ENCODE measurements at places on chromosomes 4 and X.

DNA sequence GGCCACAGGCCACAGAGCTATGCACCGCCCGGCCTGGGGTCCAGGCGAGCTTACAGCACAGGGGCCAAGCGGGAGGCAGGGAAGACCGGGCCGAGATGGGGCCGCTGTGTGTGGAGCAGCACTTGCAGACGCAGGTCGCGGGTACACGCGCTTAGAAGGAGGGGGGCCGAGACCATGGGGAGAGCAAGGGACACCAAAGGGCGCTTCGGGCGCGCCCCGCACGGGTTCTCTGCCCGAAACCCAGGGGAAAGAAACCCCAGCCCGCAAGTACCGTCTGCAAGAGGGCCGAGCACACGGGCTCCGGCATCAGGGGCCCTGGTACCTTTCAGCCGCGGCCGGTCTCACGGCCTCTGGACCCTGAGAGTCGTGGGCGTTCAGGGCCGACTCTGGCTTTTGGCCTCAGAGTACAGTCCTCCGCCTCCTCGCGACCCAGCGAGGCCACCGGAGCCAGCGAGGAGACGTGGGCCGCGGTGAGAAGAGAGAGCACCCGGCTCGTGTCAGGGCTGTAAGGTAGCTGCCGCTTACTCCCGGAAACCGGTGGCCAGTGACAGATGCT lies 342 bp downstream of the EOLA2 start:
- DNase-seq = peak; percentile 51

DNA sequence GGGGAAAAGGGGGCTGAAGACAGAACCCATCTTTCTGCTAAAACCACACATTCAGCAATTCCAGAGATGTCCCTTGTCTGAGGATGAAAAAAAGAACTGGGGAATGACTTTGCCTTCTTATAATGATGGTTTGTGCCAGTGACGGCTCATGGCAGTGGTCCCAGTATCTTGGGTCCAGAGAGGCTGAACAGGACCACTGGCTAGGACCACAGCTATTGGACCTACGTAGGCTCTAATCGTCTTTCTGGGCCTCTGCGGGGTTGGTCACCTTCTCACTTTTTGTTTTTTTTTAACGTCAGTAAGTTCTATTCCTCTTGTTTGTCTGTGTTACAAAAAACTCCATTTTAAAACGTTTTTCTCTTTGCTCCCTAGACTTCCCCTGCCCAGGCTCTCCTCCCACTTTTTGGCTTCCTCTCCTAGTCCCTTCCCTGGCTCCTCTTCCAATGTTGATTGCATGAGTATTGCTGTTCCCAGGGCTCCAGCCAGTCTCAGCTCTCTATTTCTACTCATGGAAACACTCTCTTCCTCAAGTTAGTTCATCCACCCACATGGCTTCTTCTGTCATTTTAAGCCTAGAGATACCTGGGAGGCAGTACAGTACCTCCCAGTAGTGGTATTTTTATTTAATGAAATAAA lies 52.6 kb upstream of the STX18 start:
- DNase-seq = no peak

GRCh38 chr4:105014234-105014633 lies 132.4 kb upstream of the TET2 start:
- DNase-seq = no peak

GRCh38 chr4:101019313-101019712 lies 328.0 kb downstream of the PPP3CA start:
- no peak for DNase-seq

GRCh38 chr4:136927172-136927571 lies 605.1 kb downstream of the PCDH18 start:
- DNase-seq = no peak

DNA sequence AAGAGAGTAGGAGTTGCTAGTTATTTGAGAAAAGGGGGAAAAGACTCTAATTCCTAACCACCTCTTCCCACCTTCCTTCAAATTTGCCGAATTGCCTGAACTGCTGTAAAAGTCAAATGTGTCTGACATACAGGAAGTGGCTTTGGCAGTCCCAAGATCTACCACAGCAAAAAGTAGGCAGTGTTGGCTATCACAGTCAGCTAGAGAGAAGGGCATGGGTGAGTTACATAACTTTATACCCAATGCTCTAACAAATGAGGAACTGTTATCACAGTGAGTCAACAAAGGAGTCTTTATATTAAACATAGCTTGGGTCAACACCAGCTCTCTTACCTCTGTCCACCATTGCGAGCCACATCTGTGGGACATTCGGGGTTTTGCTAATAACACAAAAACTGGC lies 2.4 kb upstream of the MBNL3 start:
- DNase-seq = peak; percentile 47

- DNase-seq = no peak
Observed at GRCh38 chr4:65747386-65747785, 77.1 kb upstream of the EPHA5 start.

- peak; percentile 89 for DNase-seq
Observed at GRCh38 chrX:72105436-72105835, 26.3 kb downstream of the RTL5 start.

- DNase-seq = no peak
Observed at GRCh38 chrX:70479247-70479921, 34.7 kb downstream of the DLG3 start.

GRCh38 chr4:156197216-156197615 lies 243.6 kb upstream of the CTSO start:
- DNase-seq = no peak

DNA sequence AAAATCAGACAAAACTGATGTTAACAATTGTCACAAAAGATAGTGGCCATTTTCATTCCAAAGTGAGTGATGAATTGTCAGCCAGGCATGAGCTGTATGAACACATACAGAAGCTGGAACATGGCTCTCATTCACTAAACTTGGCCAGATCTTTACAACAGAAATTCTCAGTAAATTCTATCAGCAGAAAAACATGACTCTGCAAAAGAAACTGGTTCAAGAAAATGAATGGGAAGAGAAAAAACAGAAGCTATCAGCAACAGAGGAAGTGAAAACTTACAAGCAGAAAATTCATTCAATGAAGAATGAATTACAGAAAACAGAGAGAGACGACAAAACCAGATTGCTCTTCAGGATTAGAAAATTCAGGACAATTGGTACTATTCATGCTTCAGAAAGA lies 249.6 kb downstream of the COL25A1 start:
- no peak for DNase-seq

DNA sequence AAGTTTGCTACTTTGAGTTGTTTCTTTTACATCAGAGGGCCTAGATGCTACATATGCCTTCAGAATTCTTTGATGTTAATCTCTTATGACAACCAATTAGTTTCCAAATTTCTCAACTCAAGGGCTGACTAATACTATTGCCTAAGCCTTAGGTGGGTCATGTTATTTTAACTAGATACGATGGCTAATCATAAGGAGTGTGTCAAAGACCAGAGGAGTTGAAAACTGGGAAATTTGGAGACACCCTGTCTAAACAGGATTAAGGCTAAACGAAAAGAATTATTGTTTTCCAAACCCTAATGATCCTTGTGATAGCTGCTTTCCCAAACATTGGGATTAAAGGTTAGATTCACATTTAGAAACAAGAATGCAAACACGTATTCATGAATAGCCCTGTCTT lies 228.5 kb downstream of the PCDH7 start:
- DNase-seq = no peak

DNA sequence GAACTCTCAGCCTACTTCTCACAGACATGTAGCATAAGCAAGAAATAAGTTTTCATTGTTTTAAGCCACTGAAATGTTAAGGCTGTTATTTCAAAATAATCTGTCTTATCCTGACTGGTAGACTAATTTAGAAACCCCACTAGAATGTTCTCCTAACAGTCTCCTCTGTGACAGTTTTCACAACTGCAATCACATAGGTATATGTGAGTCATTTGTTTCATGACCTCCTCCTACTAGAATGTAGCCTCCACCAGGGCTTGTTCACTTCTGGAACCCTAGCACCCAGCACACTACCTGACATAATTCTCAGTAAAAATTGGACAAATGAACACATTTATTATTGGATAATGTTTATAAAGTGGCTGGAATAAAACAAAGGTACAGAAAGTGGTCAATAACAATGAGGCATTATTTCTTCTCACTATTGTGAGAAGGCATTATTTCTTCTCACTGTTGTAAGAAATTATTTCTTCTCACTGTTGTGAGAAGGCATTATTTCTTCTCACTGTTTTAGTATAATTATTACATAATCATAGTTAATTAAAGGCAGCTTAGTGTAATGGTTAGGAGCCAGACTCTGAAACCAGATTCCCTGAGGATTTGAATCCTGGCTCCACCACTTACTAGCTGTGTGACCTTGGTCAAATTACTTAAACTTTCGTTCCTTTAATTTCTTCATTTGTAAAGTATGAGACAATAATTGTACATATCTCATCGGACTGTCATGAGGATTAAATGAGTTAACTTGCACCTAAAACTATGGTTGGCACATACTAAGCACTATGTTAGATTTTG lies 251.5 kb downstream of the RASL11B start:
- no peak for DNase-seq

DNA sequence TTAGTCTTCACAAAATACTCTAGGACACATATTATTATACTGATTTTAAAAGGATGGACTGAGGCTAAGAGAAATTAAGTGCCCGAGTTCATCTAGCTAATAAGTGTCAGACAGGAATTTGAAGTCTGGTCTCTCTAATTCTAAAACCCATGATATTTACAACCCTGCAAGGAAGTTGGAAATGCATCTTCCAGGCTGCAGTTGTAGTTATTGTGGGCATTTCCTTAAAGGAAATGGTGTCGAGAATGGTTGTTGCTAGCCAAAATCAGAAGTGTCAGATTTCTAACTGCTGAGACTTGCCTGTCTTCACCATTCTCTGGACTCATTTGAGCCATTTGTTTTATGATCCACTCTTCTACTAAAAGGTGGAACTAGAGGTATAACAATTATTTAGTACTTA lies 82.5 kb downstream of the FAT4 start:
- no peak for DNase-seq

GRCh38 chr4:8108261-8108660 lies 50.4 kb downstream of the ABLIM2 start:
- no peak for DNase-seq

- no peak for DNase-seq
Observed at GRCh38 chr4:42474406-42474805, 77.1 kb downstream of the SHISA3 start.

- DNase-seq = no peak
Observed at GRCh38 chr4:75908555-75908954, 6.3 kb upstream of the PPEF2 start.

DNA sequence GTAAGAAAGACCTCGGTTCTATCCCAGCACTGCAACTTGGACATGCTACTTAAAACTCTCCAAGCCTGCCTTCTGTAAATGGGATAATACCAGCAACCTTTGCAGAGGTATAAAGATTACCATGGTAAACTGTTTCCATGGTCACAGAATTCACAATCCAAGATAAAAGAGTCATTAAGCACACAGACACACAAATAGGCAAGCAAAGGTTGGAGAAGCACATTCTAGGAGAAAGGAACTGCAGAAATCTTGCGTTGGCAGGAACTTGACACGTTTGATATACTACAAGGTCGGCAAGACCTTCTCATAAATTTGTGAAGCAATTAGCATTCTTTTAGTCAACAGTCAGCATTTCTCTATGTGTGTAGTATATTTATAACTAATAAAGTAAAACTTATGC lies 12.3 kb upstream of the CHRNA9 start:
- no peak for DNase-seq

DNA sequence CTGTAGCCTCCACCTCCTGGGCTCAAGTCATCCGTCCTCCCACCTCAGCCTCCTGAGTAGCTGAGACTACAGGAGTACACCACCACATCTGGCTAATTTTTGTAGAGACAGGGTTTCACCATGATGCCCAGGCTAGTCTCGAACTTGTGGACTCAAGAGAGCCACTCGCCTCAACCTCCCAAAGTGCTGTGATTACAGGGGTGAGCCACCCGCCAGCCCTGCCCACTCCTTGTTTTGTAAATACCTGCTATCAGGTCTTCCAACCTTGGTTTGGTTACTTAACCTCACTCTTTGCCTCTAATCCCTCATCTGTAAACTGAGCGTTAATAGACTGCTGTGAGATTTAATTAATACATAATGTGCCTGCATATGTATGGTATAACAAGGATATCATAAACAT lies 803 bp downstream of the CNGA1 start:
- DNase-seq = no peak

- DNase-seq = no peak
Observed at GRCh38 chr4:168549143-168549542, 52.3 kb downstream of the PALLD start.

DNA sequence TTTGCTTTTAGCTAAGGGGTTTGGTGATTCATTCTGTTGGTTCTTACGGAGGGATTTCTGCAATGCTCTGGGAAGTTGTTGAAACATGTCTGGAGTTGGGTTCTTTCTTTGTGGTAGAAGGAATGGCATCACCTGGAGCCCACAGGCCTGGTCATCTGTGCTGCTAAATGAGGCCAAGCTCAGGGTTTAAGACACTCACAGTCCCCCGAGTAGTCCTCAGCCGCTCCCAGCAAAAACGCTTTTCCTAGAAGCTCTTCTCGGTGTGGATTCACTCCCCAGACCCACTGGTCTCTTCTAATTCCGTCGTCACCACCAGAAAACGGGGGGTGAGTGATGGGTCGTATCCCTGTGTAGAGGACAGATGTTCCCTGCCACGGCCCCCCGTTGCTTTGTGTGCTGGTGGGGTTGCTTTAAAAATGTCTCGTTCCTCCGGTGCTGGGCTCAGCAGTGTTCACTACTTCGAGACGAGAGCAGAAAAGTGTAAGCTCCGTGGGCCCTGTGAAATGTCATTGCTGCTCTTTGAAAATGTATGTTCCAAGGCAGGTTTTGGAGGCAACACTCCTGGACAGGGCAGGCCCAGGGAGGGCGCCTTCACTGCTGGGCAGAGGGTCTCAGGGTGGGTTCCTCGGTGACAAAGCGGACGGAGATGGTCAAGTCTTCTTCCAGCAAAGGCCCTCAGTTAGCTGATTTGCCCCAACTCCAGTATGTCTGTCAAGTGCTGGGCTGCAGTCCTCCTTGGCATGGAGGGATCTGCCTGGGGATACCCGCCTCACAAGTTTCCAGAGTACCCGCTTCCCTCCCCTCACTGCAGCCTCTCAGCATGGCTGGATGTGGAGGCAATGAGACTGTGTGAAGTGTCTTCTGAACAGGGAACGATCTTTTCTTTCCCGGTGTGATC lies 37.3 kb downstream of the PSAPL1 start:
- DNase-seq = peak; percentile 32

DNA sequence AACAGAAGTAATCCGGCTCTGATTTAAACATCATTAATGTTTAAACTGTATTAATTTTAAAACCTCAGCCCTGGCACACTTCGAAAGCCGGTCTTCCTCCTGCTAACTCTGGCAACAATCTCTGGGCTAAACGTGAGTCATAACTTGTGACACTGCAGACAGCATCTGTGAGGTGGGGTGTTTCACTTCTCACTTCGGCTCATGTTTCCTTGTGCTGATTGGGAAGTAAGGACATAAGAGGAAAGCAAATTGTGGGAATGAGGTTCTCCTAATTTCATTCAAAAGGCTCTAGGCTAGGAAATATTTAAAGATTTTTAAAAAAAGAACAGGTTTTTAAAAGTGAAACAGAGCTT lies 139.9 kb upstream of the USP9X start:
- DNase-seq = no peak

- no peak for DNase-seq
Observed at GRCh38 chrX:82666355-82666754, 841.7 kb upstream of the POU3F4 start.

GRCh38 chrX:85375333-85375738 lies 4.1 kb downstream of the POF1B start:
- no peak for DNase-seq

- DNase-seq = no peak
Observed at GRCh38 chr4:186813377-186814068, 89.9 kb upstream of the FAT1 start.

Measured in activated CD8-positive, alpha-beta memory T cell treated with anti-CD3 and anti-CD28 coated beads, Interleukin-2, amount 10 ng/mL, durations not matched to agents 7 days and 5 days (primary cell).